Stimulated activated CD8-positive, alpha-beta memory T cell treated with anti-CD3 and anti-CD28 coated beads, Interleukin-4, amount 100 ng/mL, for 4 hours (primary cell): ENCODE measurements at places on chromosomes 7 and 10.

GRCh38 chr10:69483963-69484362, 32.7 kb downstream of the TSPAN15 start:
- DNase-seq, result no peak

DNA sequence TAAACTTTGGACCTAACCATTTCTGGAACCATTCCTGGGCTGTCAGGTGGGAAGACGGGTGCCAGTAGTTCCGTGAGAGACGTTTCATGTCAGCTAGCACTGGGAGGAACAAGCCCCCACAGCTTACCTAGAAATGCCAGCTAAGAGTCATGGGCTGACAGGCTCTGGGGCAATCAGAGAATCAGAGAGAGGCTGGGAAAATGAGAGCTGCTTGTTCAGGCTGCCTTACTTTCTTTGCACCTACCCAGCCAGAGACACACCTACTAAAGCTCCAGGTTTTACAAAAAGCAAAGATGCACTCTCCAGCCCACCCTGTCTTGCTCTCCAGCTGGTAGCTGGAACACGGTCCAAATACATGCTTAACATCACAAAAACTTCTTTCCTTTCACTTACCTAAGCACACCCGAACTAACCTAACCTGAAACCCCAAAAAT, 688 bp downstream of the PTN start:
- no peak for DNase-seq

DNA sequence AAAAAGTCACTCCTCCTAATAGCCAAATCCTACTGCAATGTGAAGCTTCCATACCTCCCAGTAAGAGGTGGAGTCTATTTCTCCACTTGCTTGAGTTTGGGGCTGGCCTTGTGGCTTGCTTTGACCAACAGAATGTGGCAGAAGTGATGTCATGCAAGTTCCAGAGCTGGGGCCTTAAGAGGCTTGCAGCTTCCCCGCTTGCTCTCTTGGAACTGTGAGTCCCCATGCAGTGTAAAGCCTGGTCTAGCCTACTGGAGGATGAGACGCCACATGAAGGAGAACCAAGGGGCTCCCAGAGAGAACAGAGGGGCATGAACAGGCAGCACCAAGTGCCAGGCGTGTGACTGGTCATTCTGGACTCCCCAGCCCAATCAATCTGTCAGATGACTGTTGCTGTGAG, 58.6 kb upstream of the OPALIN start:
- no peak for DNase-seq

DNA sequence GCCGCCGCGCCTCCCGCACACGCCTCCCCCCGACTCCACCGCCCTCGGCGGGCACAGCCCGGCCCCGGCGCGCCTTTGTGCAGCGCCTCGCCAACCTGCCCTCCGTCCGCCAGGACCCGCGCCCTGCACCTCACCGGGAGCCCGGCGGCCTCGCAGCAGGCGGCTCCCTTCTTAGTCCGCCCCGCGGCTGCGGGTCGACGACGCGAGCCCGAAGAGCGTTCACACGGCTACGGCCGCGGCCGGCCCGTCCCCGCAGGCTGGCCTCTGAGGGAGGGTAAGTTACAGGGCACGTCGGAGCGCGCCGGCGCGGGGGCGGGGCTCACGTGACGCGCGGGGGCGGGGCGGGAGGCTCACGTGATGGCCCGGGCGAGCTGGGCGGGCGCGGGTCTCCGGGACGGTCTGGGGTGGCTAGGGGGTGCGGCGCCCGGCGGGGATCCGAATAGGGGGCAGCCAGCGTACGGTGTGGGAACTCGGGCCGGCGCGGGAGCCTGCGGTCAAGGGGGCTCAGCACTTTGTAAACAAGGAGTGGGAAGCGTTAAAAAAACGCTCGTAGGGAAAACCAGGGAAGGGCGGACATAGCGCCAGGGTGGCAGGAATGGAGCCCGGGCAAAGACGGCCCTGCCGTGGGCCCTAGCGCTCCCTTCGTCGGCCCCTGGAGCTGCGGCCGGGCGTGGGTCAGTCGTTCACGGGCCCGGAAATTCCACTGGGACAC, at the start of gene ARHGAP12:
TSS of gene ARHGAP12 (minus strand) at position 283 of the 712 bp plus-strand sequence. CDS start 19,976 bp downstream, outside the sequence.
- peak; percentile 71 for DNase-seq

DNA sequence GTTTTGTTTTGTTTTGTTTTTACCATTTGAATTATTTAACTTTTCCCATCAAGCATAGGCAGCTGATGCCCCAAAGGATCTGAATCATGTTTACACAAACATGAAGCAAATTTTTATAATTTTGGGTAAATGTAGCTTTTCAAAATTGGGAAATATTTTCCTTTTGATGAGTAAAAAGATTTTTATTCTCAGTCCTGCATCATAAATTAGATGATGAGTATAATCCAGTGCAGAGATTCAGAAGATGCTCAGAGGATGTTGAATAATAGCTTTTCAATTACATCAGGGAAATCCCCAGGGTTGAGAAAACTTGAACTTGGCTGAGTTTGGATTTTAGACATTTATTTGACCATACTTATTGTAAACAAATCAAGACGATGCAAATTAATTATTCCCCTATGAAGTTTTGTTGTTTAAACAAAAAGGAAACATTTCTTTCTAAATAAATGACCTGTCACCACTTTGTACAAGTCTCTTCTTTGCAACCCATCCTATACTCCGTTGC, 121.7 kb downstream of the FAM204A start:
- DNase-seq, result no peak

- no peak for DNase-seq
Measured at GRCh38 chr10:8637640-8638039, 583.2 kb downstream of the GATA3 start.

DNA sequence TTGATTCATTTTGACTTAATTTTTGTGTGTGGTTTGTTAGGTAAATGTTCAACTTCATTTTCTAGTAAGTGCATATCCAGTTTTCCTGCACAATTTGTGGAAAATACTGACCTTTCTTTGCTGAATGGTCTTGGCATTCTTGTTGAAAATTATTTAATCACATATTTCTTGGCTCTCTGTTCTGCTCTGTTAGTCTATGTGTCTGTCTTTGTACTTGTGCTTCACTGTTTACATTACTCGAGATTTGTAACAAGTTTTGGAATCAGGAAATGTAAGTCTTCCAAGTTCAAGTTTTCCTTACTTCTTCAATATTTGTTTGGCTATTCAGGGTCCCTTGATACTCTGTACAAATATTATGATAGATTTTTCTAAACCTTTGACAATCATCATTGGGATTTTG, 838.2 kb upstream of the POM121L12 start:
- DNase-seq, result no peak

GRCh38 chr7:157445956-157446295, 109.1 kb downstream of the DNAJB6 start:
- no peak for DNase-seq

GRCh38 chr7:138932427-138932826, 48.8 kb downstream of the KIAA1549 start:
- no peak for DNase-seq

- no peak for DNase-seq
Measured at GRCh38 chr10:86601956-86602602, 52.3 kb upstream of the OPN4 start.

GRCh38 chr10:93475227-93475626, 6.9 kb downstream of the MYOF start:
- no peak for DNase-seq

DNA sequence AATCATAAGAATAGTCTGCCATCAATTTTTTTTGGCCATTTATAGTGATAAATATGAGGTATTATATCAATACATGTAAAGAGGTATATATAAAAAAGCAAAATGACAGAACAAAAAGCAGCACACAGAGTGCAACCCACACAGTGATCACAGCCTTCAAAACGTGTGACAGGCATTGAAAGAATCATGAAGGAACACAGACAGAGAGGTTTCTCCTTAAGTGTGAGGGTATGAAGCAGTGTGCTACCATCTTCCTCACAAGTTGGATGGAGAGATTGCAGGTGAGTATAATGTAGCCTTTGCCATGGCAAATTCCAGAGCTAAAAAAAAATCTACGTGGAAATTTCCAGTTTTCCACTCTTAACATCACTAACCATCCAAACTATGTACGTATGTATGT, 19.6 kb upstream of the EPC1 start:
- DNase-seq, result no peak

DNA sequence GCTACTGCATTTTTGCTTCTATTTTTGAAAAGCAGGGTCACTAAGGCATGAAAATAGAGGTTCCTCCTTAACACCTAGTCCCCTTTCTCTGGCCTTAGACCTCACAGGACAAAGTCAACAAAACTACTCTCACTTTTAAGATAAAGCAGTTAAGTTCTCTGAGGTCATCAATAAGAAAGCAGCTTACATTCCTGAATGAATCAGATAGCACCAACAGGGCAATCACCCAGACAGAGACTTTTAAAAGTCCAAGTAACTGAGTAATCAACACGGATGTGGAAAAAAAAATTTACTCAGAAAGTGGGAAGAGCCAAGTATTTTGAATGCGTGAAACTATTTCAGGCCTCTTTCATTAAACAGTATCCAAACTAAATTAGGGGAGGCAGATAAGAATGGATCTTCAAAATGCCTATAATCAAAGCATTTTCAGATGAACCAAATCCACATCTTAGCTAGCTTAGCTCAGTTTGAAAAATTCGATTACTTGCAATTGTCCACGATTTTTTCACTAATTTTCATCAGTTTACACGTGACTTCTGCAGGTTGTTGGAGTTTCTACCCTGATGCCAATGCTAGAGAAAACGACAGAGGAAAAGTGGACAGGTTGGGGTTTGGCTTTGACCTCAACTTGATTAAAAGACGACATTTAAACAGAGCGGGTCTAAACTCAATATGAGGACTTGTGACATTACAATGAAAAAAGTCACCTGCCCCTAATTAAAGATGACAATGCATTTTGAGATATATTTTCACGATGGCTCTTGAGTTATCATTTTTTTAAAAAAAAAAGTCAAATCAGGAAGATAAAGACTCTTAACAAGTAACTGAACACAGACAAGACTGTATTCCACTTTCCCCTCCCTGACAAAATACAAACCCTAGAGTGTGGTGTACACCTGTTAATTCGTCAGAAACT, 1.6 kb downstream of the BEND7 start:
- no peak for DNase-seq

DNA sequence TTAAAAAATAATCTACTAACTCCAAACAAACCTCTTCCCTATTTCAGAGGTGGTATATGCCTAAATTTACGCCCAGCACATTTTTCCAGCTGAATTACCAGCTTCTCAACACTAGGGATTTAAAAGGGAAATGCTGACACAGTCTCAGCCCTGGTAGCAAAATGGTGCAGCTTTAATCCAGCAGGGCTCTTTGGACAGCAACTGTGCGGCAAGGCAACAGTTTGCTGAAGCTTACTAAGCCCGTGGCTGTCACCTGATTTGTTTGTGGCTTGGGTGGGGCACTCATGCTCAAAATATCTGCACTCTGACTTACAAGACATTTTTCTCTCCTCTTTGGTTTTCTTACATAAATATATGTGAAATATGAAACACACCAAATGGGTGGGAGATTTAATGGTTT, 206.7 kb downstream of the POU6F2 start:
- no peak for DNase-seq

DNA sequence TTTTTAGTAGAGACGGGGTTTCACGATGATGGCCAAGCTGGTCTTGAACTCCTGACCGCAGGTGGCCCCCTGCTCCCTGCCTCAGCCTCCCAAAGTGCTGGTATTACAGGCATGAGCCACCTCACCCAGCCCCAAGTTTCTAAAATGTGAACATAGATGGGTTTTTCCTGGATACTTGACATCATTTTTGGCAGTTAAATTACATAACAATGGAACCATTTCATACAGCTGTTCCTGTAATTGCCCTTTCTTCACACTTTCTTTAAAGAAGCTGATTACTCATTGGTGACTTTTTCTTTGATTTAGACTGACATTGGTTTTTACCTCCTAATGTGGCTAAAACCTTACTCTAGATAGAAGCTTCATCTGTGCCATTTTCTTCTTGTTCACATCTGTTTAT, 5.9 kb downstream of the ZKSCAN1 start:
- no peak for DNase-seq

GRCh38 chr10:110420401-110421193, 77.1 kb upstream of the DUSP5 start:
- no peak for DNase-seq

DNA sequence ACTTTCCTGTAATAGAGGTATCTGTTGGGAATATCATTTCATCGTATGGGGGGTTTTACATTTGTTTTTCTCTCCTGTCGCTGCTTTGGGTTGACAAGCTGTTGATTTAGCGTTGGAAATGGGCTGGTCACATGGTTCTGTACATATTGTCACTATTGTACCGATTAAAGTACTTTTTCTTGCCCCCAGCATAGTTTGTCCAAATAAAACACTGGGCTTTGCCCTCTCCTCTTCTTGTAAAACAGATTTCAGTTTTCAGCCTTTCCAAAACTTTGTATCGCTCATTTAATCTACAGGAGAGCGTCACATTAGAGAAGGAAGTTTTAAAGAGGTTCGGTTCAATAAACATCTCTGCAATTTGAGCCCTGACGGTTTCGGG, 4.0 kb downstream of the BMI1 start:
- DNase-seq, result no peak

DNA sequence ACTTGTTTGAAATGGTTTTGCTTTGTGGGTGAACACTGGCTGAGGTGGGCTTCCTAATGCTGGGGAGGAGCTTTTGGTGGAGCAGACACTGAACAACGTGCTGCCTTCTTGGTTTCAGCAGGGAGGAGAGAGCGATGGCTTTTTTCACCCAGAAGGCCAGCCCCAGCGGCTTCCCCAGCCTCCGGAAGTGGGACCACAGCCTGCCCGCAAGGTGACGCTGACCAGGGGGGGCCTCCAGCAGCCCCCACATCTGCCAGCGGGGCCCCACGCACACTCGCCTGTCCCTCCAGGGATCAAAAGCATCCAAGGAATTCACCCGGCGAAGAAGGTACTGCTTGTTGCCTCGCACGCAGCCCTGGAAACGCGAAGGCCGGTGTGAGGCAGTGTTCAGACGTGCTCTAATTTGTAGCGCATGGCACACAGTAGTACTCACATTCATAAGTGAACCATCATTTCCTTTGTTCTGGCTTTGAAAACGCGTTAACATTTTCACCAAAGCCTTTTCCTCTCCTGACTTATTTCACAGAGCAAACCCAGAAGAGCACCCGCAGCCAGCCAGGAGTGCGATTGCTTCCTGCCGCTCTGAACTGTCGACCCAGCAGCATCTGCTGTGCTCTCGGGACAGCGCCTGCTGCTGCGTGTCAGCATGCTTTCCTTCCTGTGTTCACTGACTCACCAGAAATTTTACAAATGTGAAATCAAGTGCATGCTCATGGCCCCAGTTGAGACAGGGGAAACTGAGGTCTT, 48.4 kb downstream of the SHH start:
- DNase-seq, result peak; percentile 25

GRCh38 chr7:154744256-154744860, 258.6 kb downstream of the PAXIP1 start:
- peak; percentile 1 for DNase-seq

DNA sequence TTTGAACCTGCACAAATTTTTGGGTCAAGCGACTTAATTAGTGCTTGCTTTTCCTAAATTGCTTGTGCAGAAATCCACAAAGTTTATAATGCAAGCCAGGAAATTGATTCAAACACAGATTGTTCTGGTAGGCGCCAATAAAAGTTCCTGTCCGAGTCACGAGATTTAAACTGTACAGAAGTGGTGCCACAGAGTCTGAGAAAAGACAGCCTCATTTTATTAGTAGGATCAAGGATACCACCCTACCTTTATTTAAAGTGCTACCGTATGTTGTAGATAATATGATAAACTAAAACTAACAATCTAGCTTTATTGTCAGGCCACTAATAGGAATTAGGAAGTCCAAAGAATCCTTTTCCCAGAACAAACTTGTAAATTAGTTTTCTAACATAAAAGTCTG, 696.7 kb downstream of the TNS3 start:
- no peak for DNase-seq

- no peak for DNase-seq
Measured at GRCh38 chr10:28217848-28218247, 85.0 kb downstream of the MPP7 start.
